ENCODE measurements at places on chromosomes 5 and 9. TPM values are rescaled to one million over a fixed set of nuclear protein-coding genes. Genes with fewer than 3 reads are reported as not detected.

DNA sequence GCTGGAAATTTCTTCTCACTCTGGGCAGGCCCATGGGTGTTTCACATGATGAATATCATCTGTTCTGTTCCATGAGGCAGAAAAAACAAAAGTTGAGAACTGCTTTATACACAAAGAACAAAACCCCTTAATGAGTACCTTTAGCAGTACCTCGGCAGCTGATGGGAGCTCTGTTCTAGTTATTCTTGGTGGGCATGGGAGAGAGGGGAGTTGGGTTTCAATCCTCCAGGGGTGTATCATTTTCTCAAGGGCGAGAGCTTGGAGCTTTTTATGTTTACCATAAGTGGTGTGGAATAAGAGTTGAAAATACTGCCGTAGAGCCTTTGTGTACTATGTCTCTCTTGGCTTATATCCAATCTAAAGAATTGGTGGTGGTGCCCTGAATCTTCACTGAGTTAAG is 103.3 kb upstream of the ZNF608 start:
- no peak for DNase-seq

DNA sequence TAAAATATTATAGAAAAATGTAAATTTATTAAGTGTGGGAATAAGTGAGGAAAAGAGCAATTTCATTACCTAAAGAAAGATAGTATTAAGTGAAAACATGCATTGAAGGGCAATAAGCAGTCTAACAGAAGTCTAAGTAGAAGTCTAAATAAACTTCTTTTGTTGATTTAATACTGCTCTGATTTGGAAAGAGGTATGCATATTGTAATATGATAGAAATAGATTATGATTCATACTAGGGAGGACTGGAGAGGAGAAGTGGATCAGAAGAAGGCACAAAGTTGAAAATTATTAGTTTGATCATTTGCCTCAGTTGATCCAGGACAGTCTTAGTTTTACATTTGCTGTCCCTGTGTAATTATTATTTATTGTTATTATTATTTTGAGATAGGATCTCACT is 6.6 kb upstream of the ERBIN start:
- no peak for DNase-seq

GRCh38 chr5:33984671-33985124 is at the start of gene SLC45A2:
SLC45A2 (minus strand) TSS chr5:33984693; CDS start chr5:33984583, 110 bp downstream.
- DNase-seq = peak; percentile 16

- no peak for DNase-seq
Observed at GRCh38 chr9:81622471-81623255, 66.7 kb downstream of the TLE1 start.

GRCh38 chr5:125348936-125349831 is 602.7 kb upstream of the ZNF608 start:
- peak; percentile 32 for DNase-seq

DNA sequence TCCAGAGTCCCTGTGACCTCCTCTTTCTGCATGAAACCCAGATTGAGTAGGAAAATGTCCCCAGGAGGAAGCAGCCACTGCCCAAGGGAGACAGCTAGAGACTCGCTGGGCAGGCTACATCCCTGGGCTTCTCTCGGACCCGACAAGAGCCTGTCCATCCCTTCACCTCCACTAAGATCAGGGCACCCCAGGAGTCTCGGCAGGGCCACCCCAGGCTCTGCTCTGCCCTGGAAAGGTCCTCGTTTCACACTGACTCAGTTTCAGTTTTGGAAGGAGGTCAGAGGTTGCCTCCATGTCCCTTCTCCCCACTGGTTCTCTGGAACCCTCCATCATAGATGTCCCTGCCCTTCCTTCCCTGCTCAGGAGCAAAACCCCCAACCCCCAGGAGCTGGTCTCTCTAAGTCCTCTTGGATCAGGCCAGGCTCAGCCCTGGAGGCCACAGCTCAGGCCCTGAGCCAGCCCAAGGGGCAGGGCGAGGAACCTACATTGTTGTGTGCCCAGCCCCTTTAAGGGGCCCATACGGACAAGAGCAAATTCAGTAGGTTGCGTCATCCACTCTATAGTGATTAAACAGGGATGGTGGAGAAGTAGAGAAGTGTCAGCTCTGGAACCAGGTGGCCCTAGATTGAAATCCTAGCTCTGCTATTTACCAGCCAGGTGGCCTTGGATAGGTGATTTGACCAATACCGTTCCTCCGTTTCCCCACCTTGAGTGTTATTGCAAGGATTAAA is 37.4 kb downstream of the C9orf50 start:
- DNase-seq = no peak

DNA sequence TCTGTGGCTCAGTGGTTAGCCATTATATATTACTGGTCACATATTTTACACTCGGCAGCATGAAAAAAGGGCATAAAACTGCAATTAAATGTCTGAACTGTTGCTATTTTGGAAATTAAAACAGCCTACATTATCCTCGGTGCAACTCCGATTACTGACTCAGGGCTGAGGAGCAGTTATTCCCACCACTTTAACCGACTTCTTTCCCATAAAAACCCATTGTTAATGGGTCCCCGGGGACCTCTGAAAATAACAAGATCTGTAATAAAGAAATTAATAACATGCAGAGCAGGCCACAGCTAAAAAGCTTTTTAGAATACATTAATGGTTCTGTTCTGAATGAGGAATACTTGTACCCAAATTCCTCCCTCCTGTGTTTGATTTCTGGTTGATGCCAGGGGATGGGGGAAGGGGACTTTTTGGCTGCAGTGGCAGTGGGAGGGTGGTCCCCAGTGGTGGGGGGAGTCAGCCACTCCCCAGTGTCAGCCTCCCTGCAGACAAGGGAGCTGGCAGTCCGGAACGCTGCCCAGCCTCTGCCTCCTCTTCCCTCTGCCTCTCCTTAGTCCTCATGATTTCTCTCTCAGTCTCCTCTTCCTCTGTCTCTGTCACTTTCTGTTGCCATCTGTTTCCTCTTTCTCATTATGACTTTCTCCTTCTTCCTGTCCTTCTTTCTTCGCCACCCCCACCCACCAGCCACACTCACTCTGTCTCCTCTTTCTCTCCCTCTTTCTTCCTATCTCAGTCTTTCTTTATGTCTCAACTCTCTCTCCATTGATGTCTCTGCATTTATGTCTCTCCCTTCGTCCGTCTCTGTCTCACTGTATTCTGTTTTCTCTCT is 59.0 kb upstream of the ZBTB43 start:
- no peak for DNase-seq

Gene LCN15
- not detected for total RNA-seq

Gene VCAN
- total RNA-seq = 393 TPM

Gene CCNB1
- 38.9 TPM for total RNA-seq

Data from tongue (tissue), 3 donors.